Fibroblast of lung (primary cell): ENCODE measurements at places on chromosomes 3 and 15. TPM values are rescaled to one million over a fixed set of nuclear protein-coding genes. Genes with fewer than 3 reads are reported as not detected.

- no peak overlapping the region for H3K27ac ChIP-seq
- H3K4me3 ChIP-seq, result no peak overlapping the region
- DNase-seq, result no peak
- H3K4me1 ChIP-seq, result peaks cover 7% of the 10 kb centered on the region
- no peaks in the 10 kb centered on the region for H3K27me3 ChIP-seq
- no peaks in the 10 kb centered on the region for H3K36me3 ChIP-seq
These were observed 2.7 kb upstream of the PCCB start for GRCh38 chr3:136247436-136247835.

Gene CISH
- polyA plus RNA-seq, result 1.6 and 1.9 TPM in 2 replicates

DNA sequence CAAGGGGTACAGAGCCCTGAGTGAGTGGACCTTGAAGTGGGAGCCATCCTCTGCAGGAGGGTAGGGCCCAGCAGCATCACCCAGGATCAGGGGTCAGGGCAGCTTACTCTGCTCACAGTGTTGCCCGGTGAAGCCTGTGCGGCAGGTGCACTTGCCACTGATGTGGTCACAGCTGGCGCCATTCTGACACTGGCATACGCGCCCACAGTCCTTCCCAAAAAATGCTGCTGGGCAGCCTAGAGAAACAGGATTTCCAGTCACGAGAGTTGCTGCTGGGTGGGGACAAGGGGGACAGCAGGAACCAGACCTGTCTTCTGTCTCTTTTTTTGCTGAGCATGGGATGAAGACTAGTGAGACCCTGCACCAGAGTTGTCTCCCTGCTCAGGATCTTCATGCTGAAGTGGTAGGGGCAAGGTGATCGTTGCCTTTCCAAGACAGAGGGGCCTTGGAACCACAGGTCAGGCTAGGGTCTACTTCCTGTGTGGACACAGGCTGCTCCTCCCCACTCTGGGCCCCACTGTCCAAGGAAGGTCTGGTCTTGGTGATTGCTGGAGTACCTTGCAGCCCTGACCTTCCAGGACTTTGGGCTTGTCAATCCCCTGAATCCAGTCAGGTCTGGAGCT lies 46.9 kb downstream of the RAB11A start:
- H3K27ac ChIP-seq, result no peak overlapping the region
- no peak overlapping the region for H3K4me3 ChIP-seq
- no peaks in the 10 kb centered on the region for H3K36me3 ChIP-seq
- DNase-seq, result no peak
- H3K4me1 ChIP-seq, result peaks cover 6% of the 10 kb centered on the region

DNA sequence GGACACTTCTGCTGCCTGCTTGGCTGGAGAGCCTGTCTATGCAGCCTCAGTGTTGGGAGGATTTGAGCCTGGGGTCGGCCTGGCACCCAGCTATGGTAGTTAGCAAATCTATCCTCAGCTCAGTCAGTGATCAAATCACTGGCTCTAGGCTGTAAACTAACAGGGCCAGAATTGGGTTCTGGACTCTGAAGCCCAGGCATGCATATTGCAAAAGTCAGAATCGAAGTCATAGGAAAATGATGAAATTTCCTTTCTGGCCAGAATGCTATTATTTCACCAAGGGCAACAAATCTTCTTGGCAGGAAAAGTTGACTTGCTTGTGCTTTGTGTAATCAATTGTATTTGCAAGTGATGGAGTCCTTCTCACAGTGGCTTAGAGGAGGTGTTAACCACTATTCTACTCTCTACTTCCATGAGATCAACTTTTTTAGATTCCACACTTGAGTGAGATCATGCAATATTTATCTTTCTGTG lies 482.6 kb upstream of the TPRG1 start:
- peaks cover 5% of the 10 kb centered on the region for H3K4me1 ChIP-seq
- no peaks in the 10 kb centered on the region for H3K36me3 ChIP-seq
- H3K4me3 ChIP-seq, result no peak overlapping the region
- DNase-seq, result peak; percentile 72
- peak overlapping the region; percentile 22 for H3K27ac ChIP-seq

Gene HEG1
- polyA plus RNA-seq, result 167 and 305 TPM in 2 replicates

GRCh38 chr15:48292458-48292857 lies 38.8 kb upstream of the DUT start:
- no peak overlapping the region for H3K4me3 ChIP-seq
- no peak for DNase-seq
- H3K27ac ChIP-seq, result no peak overlapping the region
- H3K4me1 ChIP-seq, result no peaks in the 10 kb centered on the region
- no peaks in the 10 kb centered on the region for H3K36me3 ChIP-seq

DNA sequence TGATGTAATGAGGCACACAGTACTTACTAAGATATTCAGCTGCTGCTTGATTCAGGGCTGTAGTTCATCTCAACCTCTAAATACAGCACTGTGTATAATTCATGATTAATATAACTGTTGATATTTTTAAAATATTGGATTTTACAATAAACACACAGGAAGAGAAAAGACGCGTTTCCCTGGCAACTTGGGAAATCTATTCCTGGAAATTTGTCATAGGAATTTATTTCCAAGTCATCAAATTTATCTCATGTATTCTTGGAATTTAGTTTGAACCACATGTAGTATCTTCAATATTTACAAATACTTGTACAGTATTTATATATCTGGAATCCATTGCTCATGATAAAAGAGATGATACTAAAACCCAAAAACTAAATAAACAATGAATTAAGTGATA lies 30.6 kb downstream of the EPHA3 start:
- H3K4me3 ChIP-seq, result no peak overlapping the region
- no peak overlapping the region for H3K27ac ChIP-seq
- no peaks in the 10 kb centered on the region for H3K36me3 ChIP-seq
- no peaks in the 10 kb centered on the region for H3K4me1 ChIP-seq
- no peak for DNase-seq
- no peaks in the 10 kb centered on the region for H3K27me3 ChIP-seq

DNA sequence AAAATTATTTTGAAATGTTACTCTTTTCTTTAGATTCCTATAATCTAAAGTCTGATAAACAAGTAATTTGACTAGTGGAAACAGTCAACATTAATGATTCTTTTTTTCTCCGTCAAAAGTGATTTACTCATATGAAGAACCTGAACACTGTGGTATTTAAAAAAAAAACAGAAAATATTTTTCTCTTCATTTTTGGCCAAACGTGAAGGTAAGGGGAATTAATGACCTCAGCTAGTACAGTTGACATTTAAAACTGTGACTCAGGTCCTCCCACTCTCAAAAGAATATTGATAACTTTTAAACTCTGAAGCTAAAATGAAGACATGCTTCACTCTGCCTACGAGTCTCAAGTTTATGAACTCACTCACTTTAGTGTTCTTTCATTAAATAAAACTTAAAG lies 34.5 kb downstream of the TIGIT start:
- DNase-seq, result no peak
- no peak overlapping the region for H3K27ac ChIP-seq
- no peaks in the 10 kb centered on the region for H3K27me3 ChIP-seq
